Iris pigment epithelial cell (primary cell): ENCODE measurements at places on chromosomes 2 and 18.
A peak's percentile ranks its signal among the peaks of the same experiment; 100 is the strongest.

GRCh38 chr2:70304498-70304897 lies 2.6 kb upstream of the FAM136A start:
- DNase-seq = no peak

DNA sequence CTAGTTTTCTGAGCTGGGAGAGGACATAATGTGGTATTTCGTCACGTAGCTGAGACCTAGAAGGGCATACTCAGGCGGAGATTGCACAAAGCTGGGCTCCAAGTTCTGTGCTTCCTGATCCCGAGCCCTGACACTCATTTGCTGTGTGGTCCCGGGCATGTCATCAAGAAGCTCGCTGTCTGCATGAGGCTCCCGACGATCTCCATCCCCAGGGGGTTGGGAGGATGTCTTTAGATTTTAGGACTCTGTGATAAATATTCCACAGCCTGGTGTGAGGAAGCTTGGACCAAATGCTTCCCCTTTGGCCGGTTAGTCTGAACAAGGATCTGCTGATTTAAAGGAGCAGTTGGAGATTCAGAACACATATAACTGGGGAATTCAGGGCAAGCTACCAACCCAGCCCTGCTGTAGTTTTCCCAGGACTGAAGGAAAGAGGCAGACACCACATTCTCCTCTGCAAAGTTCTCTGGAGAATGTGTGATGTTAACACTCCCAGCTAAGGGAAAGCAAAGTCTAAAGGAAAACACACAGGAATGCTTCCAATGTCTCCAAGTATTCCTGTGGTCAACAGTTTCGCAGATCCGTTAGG lies 2.3 kb downstream of the KCNE4 start:
- DNase-seq = peak; percentile 74

DNA sequence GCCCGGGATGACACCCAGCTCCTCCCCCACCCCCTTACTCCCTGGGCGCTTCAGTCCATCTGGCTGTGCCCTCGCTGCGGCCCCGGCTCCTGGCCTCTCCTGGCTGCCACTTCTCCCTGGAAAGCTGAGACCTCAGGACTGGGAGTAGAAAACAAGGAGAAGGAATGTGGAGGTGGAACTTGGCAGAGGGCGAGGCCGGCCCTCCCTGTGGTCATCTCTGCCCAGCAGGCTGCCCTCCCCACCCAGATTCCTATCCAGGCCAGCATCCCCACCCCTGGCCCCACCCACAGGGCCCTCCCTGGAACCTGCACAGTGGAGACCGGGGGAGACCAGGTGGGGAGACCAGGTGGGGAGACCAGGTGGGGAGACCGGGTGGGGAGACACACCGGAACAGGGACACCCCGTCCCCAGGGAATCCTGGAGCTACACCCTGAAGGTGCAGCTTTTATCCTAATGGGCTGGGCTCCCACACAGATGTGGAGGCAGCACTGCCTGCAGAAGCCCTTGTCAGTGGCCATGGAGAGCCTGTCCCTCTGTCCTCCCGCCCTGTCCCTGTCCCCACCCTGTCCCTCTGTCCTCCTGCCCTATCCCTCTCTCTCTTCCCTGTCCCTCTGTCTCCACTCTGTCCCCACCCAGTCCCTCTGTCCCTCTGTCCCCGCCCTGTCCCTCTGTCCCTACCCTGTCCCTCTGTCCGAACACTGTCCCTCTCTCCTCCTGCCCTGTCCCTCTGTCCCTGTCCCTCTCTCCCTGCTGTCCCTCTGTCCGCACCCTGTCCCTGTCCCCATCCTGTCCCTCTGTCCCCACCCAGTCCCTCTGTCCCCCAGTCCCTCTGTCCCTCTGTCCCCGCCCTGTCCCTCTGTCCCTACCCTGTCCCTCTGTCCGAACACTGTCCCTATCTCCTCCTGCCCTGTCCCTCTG lies 157.1 kb downstream of the PXDN start:
- DNase-seq = no peak

- DNase-seq = peak; percentile 88
These were observed 82.1 kb downstream of the HS6ST1 start for GRCh38 chr2:128236491-128237035.

DNA sequence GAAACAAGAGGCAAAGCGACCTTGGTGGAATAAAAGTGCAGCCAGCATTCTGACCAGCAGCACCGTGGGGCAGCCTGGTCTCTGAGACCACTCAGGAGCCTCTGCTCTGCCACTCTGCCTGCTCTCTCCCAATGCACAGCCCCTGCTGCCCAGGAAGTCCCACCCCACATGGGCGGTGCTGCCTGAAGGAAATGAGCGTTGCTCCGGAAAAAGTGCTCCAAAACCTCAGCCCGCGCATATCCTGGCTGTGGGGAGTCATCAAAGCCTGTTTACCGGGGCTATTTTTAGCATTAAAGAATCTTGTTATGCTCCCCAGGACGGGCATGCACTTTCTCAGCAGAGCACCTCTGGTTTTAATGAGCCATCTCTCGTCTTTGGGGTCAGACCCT lies 54.5 kb downstream of the EPAS1 start:
- no peak for DNase-seq

DNA sequence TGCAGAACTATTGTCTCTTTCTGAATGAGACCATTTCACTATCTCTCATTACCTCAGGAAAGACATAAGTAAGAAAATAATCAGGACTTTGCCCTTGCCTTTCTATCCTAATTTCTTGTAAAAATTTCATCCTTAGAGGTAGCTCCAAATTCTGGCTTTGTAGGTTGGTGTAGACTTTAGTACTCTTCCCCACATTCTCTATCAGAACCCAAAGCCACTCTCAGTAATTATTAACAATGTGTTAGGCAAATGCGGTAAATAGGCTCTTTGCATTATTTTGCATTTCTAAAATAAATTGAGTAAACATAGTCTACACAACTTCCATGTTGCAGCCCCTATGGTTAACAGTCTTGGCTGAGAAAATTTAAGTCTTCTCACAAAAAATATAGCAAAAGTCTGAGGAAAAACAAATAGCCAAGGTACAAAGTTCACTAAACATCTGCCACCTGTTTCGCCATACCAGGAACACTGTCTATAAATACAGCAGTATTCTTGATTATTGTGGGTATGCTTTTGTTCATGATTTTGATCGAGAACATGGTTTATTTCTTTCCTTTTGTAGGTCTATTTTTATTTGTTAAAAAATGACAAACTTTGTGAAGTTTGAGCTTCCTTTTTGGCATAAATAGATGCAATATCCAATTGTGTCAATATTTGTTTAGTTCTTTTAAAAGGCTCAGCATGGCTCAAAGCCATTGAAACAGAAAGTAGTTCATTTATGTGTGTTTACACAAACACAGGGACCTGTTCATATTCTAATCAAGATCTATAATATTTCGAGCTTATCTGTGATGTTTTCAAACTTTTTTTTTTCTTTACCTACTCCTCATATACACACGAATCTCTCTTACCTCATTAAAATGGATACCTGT lies 1061.5 kb downstream of the CNTNAP5 start:
- no peak for DNase-seq

DNA sequence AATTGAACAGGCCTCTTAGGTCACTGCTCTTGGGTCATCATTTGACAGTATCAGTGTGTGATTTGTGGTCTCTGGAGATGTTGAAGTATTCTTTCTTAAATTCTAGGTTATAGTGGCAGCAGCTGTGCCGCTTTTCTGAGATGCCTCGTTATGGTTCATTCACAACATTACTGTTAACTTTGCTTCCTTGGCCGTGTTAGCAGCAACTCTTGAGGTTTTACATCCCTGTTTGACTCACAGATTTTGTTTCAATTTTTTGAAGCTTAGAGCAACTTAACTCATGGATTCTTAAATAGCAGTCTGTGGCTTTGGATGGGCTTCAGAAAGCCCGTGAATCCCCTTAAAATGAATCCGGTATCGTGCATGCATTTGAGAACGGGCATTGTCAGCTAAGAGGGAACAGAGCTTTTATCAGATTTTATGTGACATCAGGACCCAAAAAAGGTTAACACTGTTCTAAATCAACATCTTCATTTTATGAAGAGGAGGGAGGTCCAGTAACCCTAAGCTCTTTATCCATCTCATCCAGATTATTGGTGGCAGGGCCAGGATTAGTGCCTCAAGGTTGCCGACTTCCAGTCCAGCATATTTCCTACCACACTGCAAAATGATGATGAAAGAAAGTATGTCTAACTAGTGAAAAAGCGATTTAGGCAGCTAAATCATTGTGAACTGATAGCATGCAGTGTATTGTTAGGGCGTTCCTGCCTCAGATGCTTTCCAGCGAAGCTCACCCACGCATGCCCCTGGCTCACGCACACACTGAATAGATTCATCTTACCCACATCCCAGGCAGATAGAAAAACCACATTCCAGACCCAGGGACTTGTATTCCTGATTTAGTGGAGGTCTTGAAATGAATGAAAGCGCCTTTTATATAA lies 5.1 kb downstream of the TRIB2 start:
- peak; percentile 76 for DNase-seq

- DNase-seq = no peak
These were observed 34.7 kb upstream of the ADAM23 start for GRCh38 chr2:206408323-206409320.

GRCh38 chr2:205722283-205722918 lies 40.1 kb downstream of the NRP2 start:
- DNase-seq = no peak

- DNase-seq = peak; percentile 78
These were observed 62.2 kb downstream of the RBMS1 start for GRCh38 chr2:160431441-160431840.

DNA sequence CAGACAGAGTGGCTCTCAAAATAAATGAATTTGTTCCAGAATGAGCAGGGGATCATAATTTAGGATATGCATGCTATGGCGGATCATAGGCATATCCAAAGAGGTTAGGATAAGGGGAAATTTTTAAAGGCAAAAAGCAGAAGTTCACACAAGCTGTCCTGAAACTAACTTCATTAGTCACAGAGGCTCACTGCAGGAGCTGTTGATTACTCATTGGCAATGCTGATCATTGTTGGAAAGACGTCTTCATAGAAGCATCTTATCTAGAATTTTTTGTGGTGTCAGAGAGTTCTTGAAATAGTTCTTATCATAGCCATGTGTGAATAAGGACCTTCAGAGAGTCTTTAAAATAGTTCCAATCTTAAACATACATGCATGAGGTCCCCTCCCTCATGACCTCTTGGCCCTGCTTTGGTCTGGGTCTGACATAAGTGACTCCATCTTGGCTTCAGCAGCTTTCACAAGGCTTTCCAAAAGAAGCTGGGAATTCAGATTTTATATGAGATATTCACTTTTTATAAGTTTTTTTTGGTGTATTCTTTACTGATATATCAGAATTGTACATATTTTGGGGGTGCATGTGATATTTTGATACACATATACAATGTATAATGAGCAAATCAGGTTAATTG lies 7.5 kb upstream of the CCDC195 start:
- DNase-seq = peak; percentile 51

GRCh38 chr2:73235315-73236028 lies 1.4 kb downstream of the CCT7 start:
- DNase-seq = no peak

GRCh38 chr2:86487062-86487461 lies 45.9 kb downstream of the KDM3A start:
- DNase-seq = no peak

DNA sequence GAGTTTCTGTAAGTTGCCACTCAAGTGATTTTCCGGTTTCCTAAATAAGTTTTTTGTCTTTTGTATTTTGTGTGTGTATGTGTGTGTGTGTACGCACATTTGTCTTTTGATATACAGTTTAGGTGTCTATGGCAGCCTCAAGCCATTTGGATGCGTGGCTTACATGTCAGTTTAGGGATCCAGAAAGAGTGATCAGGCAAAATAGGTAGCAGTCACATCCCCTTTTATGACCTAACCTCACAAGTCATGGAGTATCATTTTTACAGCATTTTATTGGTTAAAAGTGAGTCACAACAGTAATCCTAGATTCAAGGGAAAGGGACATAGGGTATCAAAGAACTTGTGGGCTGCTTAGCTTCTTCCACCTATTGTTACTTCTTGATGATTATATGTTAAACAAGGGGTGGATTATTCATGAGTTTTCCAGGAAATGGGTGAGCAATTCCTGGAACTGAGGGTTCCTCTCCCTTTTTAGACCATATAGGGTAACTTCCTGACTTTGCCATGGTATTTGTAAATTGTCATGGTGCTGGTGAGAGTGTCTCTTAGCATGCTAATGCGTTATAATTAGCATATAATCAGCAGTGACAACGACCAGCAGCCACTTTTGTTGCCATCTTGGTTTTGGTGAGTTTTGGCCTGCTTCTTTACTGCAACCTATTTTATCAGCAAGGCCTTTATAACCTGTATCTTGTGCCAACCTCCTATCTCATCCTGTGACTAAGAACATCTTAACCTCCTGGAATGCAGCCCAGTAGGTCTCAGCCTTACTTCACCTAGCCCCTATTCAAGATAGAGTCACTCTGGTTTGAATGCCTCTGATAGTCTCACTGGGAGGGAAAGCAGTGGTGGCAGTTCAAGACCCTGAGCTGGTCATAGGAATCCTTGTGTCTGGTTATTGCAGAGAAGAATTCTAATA lies 8.6 kb upstream of the SOCS6 start:
- peak; percentile 34 for DNase-seq

- peak; percentile 69 for DNase-seq
These were observed 629.9 kb downstream of the NRXN1 start for GRCh38 chr2:50401772-50402653.

- peak; percentile 5 for DNase-seq
These were observed 29.7 kb downstream of the MGAT4A start for GRCh38 chr2:98701230-98701629.

DNA sequence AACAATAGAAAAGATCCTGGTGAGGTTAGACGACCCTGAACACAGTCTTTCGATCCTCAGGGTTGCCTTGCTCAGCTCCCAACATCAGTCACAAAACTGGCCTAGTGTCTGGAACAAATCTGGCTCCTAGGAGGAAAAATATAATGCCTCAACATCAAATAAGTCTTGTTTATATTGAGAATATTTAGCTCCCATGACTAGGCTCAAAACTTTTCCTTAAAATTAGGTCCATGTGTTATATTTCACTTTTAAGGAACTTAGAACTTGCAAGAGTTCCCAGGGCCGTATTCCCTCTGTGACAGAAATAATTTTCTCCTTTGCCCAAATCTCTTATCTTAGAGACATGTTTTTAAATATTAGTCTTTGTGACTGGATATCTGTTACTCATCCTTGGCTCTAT lies 819.7 kb upstream of the ZEB2 start:
- no peak for DNase-seq

DNA sequence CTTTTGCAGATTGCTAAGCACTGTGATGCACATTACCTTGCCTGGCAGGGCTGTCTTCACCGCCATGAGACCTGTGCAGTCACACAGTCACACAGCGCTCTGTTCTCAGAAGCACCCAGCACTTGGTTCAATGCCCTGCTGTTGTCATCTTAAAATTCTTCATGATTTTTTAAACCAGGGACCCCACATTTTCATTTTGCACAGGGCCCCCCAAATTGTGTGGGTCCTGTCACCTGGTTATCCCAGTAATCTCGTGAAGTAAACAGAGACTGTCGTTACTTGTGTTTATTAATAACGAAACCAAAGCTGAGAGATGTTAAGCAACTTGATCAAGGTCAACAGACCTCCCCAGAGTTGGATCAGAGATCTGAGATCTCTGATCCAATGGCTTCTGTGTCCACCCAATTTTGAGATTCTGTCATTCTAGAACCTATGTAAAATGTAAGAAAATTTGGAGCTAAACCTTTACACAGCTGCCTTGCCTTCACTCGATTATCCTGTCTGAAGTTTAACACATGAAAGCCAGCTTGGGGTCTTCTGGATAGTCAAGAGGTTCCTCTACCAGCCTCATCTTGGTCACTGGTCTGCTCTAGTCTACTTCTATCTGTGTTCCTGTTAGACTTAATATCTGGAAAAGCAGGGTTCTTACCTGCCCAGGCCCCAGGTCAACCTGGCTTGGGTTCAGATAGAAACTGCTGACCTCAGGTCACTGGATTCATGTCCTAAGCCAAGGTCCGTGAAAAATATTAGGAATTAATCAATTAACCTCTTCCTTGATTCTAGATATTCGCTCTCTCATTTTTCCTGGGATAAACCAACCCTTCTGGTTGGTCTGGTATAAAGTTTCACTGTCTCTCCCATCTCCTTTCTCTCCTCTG lies 13.7 kb upstream of the TTC39C start:
- no peak for DNase-seq
